ENCODE measurements at places on chromosomes 5 and 9.

DNA sequence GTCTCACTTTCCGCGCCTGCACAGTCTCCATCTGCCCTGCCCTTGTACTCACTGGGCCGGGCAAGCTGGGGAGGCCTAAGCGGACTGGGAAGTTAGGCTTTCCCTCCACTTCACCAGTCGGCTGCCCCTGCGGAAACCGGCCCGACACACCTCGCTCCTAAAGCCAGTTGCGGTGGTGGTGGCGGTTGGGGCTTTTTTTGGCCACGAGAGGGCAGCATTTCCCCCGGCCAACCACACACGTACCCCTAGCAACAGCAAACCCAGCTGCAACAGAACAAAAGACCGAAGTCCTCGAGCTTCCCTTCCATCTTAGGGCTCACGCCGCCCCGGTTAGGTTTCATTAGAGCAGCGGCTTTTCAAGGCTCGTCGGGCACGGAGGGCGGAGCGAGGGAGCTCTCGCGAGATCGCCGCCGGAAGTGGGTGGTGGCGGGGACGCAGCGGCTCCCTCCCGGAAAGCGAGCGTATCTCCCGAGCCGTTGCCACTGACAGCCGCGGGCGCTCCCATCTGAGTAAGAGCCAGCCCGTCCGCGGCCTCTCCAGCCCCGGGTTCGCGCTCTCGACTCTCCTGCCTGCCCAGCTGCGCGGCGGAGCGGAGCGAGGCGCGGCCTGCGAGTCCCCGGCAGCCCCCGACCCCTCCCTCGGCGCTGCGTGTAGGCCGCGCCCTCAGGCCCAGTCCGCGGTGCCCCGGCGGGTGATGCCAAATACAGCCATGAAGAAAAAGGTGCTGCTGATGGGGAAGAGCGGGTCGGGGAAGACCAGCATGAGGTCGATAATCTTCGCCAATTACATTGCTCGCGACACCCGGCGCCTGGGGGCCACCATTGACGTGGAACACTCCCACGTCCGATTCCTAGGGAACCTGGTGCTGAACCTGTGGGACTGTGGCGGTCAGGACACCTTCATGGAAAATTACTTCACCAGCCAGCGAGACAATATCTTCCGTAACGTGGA is at the start of gene RRAGA:
Gene RRAGA (plus strand): TSS at position 462 of the 951 bp plus-strand sequence. CDS start 233 bp downstream, at position 695.
- peak; percentile 92 for DNase-seq

- no peak for DNase-seq
These were observed 28.8 kb downstream of the IL12B start for GRCh38 chr5:159301466-159301865.

- peak; percentile 71 for DNase-seq
These were observed 19.3 kb downstream of the ORM2 start for GRCh38 chr9:114348906-114349482.

DNA sequence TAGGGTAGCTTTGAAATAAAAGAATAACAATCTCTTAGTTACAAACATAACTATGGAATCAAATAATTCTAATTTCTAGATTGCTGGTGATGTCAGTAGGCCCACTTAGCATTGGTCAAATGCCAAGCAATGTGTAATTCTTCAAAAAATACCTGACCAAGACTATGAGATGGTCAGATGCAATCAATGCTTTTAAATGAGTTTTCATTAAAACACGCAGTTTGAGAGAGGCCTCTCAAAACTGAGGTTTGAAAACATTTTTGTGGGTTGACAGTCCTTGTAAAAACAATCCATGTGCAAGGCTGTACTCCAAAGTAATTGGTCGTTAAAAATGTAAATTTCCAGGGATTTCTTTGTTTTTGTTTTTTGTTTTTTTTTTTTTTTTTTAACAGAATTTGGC is 1.2 kb upstream of the RLN2 start:
- no peak for DNase-seq

DNA sequence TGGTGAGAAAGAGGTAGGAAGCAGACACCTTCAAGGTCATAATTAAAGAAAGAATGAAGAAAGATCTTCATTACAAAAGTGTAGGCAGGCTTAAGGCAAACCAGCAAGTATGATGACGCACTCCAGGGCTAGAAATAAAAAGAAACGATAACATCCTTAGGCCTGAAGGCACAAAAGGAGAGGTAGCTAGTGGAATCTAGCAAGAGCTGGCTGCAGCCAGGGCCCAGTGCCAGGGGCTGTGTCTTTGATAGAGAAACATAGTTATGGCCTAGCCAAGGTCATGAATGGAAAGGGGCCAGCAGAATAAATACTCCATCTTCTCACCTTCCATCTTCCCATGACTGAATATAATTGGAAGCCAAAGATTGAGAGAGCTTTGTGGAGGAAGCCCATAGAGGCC is 6.8 kb upstream of the SH3TC2 start:
- DNase-seq: no peak
